Tibial nerve (tissue), 4 donors: ENCODE measurements at places on chromosomes 13 and 19. TPM values are rescaled to one million over a fixed set of nuclear protein-coding genes. Genes with fewer than 3 reads are reported as not detected.

Gene NLRP9
- not detected for total RNA-seq

Gene F2RL3
- total RNA-seq, result 12.9 TPM

Gene ERFL
- 0.59 TPM for total RNA-seq

Gene SBNO2
- 105 TPM for total RNA-seq

Gene EPN1
- total RNA-seq, result 116 TPM

- DNase-seq, result no peak
These were observed 1175.8 kb downstream of the UQCRFS1 start for GRCh38 chr19:28037186-28037585.

DNA sequence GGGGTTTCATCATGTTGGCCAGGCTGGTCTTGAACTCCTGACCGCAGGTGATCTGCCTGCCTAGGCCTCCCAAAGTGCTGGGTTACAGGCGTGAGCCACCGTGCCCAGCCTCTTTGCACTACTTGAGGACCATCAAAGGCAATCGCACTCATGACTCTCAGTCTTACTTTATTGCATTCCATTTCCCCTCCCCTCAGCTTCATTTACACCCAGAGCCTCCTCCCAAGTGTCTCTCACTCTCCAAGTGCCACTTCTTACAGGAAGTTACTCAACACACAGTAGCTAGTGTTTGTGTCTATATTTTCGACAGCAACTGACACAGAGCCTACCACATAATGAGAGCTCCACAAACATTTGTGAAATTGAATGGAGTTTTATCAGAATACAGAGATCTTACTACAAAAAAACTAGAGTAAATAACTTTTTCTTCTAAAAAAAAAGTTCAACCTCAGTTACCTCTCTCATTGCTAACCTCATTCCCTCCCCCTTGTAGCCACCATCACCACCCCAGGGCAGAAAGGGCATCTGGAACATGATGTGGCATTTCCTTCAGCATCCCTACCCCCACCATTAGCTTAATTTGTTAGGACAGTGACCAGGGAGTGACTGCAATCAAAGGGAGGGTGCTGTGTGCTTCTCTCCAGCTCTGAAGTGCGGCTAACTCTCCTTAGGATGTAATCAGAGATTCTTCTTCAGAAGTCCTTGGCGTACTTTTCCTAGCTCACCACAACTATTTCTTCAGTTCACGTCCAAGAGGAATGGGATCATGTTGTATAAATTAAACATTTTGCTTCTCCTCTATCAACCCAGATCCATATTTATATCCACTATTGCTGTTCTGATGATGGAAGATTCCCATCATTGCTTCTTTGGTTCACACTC, 17.0 kb upstream of the RUBCNL start:
- DNase-seq, result no peak

DNA sequence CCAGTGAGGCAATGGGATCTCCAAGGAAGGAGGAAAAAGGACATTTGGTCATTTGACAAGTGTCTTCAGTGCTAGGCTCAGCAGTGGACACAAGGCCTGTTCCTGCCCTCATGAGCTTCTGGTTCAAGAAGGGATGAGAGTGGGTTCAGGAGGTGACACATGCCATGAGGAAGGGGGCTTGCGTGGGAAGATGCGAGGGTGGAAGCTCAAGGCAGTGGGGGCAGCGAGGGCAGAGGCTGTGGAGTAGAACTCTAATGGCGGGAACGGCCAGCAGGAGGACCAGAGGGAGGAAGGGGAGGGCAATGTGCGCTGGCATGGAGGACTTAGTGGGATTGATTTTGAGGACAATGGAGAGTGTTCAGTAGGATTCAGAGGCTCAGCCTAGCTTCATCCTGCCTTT, 3.3 kb downstream of the PIK3R2 start:
- DNase-seq, result no peak

GRCh38 chr19:44346556-44346955, 9.9 kb downstream of the ZNF112 start:
- no peak for DNase-seq

- no peak for DNase-seq
These were observed 13.3 kb downstream of the ZC3H4 start for GRCh38 chr19:47100290-47100689.

DNA sequence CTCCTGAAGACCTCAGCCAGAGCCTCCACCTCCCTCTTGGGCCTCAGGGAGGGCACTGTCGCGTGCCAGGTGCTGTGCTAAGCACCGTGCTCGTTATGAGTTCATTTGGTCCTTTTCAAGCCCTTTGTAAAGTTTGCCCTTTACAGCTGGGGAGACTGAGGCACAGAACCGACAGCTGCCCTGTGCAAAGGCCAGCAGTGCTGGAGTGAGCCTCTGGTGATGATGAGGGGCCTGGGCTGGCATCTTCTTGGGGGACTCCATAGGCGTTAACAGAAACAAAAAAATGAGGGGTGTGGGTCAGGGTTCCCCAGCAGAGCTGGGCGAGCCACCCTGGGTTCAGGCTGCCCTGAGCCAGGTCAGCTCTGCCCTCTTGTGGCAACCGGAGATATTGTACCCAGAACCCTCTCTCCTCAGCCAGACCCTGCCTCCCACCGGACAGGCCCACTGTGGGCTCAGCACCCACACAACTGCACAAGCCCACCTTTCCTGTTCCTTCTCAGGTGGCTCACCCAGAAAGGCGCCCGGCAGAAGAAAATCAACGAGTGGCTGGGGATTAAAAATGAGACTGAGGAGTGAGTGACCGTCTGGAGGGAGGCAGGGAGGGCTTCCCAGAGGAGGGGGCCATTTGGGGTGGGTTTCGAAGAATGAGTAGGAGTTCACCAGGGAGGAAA, 5.5 kb upstream of the IFI30 start:
- DNase-seq, result no peak

DNA sequence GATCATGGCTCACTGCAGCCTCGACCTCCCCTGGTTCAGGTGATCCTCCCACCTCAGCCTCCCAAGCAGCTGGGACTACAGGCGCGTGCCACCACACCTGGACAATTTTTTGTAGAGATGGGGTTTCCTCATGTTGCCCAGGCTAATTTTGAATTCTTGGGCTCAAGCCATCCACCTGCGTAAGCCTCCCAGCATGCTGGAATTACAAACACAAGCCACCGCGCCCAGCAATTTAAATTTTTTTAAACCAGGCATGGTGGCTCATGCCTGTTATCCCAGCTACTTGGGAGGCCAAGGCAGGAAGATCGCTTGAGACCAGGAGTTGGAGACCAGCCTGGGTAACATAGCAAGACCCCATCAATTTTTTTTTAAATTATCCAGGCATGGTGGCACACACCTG, 59.9 kb upstream of the USE1 start:
- no peak for DNase-seq

DNA sequence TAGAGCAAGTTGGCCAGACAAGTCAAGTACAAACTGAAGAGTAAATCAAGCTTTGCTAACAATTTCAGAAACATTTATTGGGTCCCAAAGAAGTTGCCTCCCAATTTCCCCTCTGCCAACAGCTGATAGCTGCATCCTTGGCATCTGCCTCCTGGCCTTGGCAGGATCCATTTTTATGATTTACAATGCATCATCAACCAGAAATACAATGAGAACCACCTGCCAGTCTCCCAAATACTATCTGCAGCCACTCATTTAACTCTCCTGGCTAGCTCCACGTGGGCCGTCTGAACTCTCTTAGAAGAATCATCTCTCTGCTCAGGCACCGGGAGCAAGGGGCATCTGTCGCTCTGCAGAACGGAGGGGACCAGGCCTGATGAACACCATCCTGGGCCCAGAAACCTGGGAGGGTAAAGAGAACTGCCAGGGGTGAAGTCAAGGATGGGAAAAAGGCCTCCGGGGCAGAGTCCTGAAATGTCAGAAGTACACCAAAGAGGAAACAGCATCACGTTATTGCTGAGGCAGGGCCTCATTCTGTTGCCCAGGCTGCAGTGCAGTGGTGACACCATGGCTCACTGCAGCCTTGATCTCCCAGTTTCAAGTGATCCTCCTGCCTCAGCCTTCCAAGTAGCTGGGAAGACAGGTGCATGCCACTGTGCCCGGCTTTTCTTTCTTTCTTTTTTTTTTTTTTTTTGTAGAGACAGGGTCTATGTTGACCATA, 2.6 kb downstream of the LONP1 start:
- DNase-seq, result no peak

DNA sequence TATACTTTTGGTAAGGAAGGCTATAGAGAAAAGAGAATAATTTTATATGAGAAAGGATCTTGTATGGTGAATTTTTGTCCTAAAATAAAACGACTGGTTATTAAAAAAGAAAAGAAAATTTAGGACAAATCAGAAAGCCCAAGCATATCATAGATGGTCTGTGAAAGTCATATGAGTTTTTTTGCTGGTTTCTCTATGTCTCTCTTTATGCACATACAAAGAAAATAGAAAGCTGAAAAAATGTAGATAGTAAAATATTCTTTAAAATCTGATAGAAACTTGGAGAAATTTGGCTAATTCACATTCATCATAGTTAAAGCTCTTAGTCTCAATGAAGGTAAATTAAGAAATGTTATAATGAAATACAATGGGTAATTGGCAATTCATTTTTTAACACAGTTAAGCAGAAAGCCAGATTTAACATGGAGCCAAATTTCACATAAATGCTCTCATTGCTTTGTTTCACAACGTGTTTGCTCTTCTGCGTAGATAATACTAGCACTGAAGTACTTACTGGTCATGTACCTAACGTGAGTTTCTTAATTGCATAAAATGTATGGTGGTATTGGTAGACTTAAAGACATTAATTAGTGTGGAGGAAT, 621.5 kb upstream of the ATXN8OS start:
- DNase-seq, result no peak
